ENCODE measurements at places on chromosomes 1 and 21.

DNA sequence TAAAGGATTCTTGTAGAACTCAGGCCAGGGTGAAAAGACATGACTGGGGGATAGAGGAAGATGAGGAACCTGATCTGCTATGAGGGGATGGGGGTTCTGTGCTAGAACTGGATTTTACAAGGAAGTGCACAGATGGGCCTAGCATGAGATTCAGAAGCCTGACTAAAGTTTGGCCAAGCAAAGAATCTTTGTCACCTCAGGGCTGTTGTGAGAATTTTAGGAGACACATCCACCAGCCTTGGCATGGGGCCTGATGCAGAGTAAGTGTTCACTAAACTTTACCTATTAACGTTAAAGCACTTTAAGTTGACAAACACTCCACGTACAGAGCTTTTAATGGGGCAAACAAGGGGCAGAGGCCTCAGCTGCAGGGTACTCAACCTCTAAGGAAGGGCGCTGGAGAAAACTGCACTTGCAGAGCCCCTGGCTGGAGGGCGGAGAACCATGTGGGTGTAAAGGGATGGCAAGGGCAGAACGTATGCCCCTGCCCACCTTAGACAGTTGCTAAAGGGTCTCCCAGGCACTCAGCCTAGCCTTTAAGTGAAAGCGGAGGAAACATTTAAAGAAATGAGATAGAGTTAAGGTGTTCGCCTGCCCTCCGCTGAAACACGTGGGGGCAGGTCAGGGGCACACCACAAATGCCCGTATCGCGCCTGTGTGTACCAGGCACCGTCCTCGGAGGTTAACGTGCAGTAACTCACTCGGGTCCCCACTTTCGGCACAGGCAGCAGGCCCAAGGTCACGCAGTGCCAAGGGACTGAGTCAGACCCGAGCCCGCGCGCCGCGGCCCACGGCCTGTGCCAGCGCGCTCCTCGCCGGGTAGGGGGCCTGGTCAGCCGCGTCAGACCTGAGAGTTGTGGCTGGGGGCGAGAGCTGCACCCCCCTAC is 990 bp upstream of the MRPS6 start:
- no peak for DNase-seq

- no peak for DNase-seq
Observed at GRCh38 chr1:45405636-45406035, 65.4 kb upstream of the MUTYH start.

GRCh38 chr1:34978921-34979320 is 6.2 kb downstream of the TMEM35B start:
- no peak for DNase-seq

- DNase-seq, result no peak
Observed at GRCh38 chr1:246837418-246838117, 94.2 kb downstream of the AHCTF1 start.
